NCI-H187 treated with DMSO at 0.1 percent for 48 hours (cell line): ENCODE measurements at places on chromosomes 13 and 19.

- DNase-seq, result no peak
Observed at GRCh38 chr19:9644472-9644871, 23.4 kb upstream of the ZNF561 start.

DNA sequence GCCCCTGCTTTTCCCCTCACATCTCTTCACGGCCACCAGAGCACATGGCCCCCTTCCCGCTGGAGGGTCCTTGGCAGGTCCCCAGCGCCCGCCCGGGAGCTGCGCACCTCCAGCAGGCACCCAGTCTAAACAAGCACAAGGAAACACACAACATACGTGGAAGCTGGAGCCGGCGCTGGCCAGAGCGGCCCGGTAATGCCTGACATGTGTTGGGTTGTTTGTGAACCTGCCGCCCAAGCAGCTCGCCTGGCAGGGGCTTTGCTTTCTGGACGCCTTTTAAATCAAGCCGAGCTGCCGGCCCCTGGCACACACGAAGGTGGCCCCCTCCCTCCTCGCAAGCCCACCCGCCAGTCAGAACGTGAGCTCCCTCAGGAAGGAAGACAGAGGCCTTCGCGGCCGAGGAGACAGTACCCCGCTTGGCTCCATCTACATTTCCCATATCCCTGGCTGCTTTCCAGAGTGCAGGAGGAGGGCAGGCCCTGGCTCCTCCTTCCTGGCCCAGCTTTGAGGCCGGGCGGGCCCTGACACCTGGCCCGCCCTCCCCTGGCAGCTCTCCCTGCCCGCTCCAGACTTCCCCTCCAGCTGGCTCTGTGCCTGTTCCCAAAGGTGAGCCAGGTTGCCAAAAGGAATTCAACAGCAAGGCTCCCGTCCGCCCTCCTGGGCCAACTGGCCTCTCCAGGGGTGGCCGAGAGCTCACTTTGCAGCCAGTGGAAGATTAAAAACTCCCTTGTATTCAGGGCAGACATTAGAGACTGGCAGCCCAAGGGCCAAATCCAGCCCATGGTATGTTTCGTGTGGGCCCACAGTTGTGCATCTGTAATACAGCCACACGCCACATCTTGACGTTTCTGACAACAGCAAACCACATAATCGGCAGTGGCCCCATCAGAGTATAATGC, 28.7 kb downstream of the COMP start:
- no peak for DNase-seq

DNA sequence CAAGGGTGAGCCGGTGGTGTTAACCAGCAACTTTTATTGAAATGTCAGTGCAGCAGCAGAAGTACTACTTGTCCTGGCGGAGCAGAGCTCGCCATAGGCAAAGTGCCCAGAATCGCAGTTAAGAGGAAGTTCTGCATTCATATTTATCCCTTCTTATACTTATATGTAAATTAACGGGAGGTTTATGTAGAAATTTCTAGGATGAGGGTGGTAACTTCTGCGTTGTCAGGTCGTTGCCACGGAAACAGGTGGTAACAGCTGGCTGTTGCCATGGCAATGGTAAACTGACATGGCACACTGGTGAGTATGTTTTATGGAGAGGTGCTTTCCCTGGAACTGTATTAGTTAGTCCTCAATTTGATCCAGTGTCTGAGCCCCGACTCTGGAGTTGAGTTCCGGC, 2494.9 kb upstream of the PCDH20 start:
- no peak for DNase-seq

GRCh38 chr13:80259159-80259558, 81.8 kb downstream of the SPRY2 start:
- no peak for DNase-seq

- DNase-seq, result no peak
Observed at GRCh38 chr13:29105779-29106178, 285.6 kb downstream of the MTUS2 start.

GRCh38 chr13:22839603-22840530, 340.9 kb upstream of the SGCG start:
- DNase-seq, result no peak

DNA sequence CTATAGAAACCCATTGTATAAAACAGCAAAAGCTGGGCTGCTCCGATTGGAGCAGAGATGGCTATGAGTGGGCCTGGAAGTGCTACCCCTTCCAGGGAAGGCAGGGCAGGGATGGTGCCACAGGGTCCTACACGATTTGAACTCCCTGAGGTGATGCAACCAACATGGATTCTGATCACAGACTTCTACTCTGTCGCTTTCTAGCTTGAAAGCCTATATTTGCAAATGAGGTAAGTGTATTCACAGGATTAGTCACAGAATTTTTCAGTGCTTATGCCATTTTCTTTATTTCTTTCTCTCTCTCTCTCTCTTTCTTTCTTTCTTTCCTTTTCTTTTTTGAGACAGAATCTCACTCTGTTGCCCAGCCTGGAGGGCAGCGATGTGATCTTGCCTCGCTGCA, 179.0 kb downstream of the SPRY2 start:
- DNase-seq, result no peak

- DNase-seq, result no peak
Observed at GRCh38 chr19:48244281-48244680, 11.4 kb downstream of the CARD8 start.
